ENCODE measurements at places on chromosomes 2 and 18.

DNA sequence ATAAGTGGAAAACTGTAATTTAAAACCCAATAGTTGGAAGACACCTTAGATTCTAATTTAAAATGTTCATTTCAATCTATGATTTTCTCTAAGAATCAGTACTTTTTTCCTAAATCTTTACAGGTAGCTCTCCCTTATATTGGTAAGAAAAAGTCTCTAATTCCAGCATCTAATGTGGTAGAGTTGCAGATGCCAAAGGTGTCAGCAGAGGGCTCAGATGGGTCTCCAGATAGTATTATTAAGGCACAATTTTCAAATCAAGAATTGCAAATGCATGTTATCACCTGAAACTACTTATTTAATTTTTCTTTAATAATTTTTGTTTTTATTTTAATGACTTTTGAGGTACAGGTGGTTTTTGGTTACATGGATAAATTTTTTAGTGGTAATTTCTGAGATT, 25.5 kb upstream of the ITGA4 start:
- no peak for DNase-seq

DNA sequence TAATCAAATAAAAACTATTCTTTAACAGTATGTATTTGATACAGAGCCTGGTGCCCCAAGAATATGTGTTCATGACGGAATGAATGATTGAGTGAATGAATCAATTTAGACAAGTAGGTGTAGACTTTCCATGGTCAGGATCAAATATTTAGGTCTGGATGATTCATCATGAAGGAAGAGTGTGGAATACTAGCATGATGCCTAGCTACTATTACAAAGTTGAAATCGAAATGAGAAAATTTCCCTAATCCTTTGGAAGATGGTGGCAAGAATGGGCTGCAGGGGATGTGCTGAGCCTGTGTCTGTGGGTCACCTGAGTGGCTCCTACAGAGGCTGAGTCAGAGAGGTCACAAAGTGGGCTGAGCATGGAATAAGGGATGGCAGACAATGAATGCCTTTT, 3.1 kb upstream of the MALT1 start:
- no peak for DNase-seq

- no peak for DNase-seq
These were observed 255.3 kb downstream of the ZNF385B start for GRCh38 chr2:179606141-179606540.

DNA sequence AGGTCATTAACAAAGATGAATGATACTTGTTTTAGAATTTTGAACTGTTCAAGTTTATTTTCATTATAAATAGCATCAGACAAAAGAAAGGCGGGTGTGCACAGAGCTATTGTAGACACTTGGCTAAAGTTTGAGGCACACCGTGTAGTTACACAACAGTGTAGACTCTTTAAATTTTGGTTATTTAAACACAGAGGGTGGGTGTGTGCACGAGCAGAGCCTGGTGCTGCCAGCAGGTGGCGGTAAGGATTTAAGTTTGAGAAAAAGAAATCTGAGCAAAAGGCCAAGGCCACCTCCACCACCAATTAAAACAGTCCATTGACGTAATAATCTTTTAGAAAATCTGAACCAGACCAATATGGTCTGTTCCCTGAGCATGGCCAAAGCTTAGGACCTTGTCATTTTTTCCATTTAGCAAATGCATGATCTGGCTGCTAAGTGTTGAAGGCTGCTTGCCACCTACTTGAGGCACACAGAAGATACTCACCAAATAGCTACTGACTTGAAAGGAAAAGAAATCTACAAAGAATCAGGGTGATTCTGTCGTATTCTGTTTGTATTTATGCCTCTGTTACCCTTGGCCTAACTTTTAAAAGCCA, 14.3 kb downstream of the COPS7B start:
- peak; percentile 33 for DNase-seq

All from CD4-positive, alpha-beta T cell treated with Interleukin-2 at 100 ng/mL for 4 hours (primary cell).